Activated naive CD4-positive, alpha-beta T cell treated with anti-CD3 and anti-CD28 coated beads for 36 hours (primary cell): ENCODE measurements at places on chromosomes 11 and 22. TPM values are rescaled to one million over a fixed set of nuclear protein-coding genes. Genes with fewer than 3 reads are reported as not detected.
A peak's percentile ranks its signal among the peaks of the same experiment; 100 is the strongest.

Gene ANO5
- not detected for total RNA-seq

Gene WBP2NL
- 0.74 TPM for total RNA-seq

Gene SMTNL1
- not detected for total RNA-seq

Gene ACTN3
- total RNA-seq = 0.07 TPM

Gene C11orf42
- not detected for total RNA-seq

Gene SEPTIN5
- 0.81 TPM for total RNA-seq

DNA sequence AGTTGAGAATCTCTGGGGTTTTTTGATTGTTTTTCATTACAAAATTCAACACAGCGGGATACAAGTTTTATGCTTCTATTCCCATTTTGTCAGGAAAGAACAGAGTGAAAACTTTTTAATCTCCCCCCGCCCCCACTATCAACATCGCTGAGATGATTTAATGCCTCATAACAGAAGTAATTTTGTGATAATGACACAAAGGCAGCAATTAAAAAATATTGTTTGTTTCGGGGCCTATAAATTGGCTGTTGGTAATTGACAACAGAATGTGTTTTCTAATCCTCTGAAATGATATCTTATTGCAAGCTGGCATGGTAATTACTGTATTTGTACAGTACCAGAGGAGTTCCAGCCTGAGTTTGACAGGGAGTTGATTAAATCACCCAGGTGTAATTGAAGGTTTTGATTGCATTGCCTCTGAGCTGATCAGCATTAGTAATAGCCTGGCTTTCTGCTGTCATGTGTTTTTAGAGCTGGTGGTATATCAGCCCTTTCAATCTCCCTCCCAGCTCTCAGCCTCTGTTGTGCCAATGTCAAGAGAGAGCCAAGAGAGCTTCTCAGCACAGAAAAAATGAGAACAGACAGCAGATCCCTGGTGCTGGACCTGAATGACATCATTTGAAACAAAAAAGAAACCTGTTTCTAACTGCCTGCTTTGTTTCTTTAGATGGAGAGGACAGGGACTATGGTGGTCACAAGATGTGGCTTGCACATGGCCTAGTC is 265.1 kb downstream of the FAM76B start:
- no peaks in the 10 kb centered on the region for H3K4me1 ChIP-seq
- H3K4me3 ChIP-seq = no peak overlapping the region
- H3K27ac ChIP-seq = no peak overlapping the region
- no peaks in the 10 kb centered on the region for H3K27me3 ChIP-seq
- DNase-seq = no peak

DNA sequence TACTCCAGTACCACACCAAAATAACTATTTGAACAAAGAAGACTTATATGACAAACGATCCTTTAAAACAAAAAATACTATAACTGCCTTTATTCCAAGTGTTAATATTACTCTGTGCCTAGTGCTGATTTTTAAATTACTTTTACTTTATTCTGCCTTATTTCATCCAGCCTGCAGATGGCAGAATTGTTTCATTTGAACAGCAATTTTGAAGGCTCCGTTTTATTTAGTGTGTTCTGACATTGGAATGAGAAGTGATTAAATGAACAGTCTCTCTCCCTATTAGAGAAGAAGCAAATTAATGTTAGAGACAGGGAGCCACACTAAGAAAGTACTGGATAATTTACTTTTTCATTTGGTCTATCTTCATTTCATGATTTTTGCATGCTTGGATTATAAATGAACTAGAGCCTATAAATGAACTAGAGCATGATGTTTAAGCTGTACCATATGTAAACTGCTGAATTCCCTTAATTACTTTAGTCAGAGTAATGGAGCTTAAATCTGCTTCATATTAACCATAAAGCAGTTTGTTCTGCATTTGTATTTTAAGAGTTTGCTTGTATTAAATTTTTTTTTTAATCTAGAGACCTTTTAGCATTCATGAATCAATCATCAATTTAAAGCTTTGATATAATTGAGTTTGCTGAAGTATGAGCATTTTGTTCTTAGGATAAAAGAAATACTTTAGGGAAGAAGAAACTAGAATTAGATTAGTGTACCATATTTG is 9.8 kb downstream of the PDHX start:
- no peak overlapping the region for H3K4me3 ChIP-seq
- H3K36me3 ChIP-seq = no peaks in the 10 kb centered on the region
- peaks cover 17% of the 10 kb centered on the region for H3K4me1 ChIP-seq
- H3K27me3 ChIP-seq = no peaks in the 10 kb centered on the region
- no peak overlapping the region for H3K27ac ChIP-seq

DNA sequence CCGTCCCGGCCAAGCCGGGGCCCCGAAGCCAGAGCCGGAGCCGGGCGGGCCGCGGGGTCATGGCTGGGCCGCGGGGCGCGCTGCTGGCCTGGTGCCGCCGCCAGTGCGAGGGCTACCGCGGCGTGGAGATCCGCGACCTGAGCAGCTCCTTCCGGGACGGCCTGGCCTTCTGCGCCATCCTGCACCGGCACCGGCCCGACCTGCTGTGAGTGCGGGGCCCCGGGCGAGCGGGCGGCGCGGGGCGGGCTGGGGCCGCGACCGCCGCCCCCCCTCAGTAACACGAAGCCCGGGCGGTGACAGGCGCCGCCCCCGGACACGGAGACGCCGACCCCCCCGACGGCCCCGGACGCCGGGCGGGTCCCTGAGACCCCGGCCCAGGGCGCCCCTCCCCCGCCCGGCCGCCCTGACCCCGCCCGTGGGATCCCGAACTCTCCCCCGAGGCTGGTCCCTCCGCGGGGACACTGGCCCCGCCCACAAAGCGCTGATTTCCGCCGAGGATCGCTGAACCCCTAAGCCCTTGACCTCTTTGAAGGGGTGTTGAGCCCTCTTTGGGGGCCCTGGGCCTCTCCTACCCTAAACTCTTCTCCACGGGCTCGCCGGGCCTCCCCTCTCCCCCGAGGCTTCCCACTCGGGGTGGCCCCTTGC is 389 bp downstream of the MICALL1 start:
- H3K4me1 ChIP-seq = peaks cover 33% of the 10 kb centered on the region
- no peaks in the 10 kb centered on the region for H3K27me3 ChIP-seq
- DNase-seq = peak; percentile 42
- no peak overlapping the region for H3K27ac ChIP-seq

GRCh38 chr11:20452585-20452984 is 65.1 kb downstream of the PRMT3 start:
- no peak overlapping the region for H3K4me3 ChIP-seq
- H3K4me1 ChIP-seq = peaks cover 2% of the 10 kb centered on the region
- DNase-seq = no peak
- no peaks in the 10 kb centered on the region for H3K27me3 ChIP-seq
- no peak overlapping the region for H3K27ac ChIP-seq

DNA sequence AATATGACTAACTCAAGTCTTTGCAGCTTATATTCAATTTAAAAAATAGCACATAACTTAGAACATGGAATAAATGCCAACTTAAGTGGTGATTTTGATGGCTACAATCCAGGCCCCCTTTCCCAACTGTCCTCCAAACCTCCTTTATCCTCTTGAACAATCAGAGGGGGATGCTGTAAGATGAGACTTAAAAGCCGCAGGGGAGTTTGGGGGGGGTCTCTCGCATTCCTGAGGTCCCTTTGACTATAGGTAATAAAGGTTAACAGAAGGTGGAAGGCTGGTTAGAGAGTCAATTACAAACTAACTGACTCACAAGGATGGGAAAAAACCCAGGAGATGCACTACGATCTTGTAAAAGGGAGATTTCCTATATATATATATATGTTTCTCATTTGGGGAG is 101.8 kb downstream of the KIRREL3 start:
- peaks cover 8% of the 10 kb centered on the region for H3K27me3 ChIP-seq
- no peak overlapping the region for H3K27ac ChIP-seq
- no peaks in the 10 kb centered on the region for H3K36me3 ChIP-seq
- no peaks in the 10 kb centered on the region for H3K4me1 ChIP-seq

DNA sequence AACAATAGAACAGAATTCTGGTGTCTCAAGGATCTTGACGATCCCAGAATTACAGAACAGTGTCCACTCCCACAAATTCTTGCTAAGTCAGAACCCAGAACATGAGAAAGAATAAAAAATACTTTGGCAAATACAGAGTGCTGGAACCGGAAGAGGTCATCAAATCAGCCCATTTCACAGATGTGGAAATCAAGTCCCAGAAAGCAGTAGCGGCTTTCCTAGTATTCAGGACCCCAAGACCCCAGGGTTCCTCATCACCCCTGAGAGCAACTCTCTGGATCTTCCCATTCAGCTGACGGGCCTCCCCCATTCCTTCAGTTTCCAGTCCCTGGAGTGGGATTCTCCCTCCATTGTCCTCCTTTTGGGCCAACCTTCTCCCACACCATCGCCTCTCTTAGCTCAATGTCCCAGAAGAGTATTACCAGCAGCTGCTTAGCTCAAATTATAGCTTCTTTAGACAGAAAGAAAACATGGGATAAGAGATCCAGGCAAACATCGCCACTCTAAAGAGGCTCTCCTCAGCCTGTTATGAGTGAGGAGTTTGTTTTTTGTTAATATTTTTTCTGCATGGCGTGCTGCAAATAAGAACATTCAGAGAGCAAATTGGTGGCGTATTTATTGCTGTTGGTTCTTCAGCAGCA is 268.3 kb downstream of the MN1 start:
- no peak overlapping the region for H3K27ac ChIP-seq
- H3K4me1 ChIP-seq = no peaks in the 10 kb centered on the region
- H3K27me3 ChIP-seq = peaks cover 3% of the 10 kb centered on the region

DNA sequence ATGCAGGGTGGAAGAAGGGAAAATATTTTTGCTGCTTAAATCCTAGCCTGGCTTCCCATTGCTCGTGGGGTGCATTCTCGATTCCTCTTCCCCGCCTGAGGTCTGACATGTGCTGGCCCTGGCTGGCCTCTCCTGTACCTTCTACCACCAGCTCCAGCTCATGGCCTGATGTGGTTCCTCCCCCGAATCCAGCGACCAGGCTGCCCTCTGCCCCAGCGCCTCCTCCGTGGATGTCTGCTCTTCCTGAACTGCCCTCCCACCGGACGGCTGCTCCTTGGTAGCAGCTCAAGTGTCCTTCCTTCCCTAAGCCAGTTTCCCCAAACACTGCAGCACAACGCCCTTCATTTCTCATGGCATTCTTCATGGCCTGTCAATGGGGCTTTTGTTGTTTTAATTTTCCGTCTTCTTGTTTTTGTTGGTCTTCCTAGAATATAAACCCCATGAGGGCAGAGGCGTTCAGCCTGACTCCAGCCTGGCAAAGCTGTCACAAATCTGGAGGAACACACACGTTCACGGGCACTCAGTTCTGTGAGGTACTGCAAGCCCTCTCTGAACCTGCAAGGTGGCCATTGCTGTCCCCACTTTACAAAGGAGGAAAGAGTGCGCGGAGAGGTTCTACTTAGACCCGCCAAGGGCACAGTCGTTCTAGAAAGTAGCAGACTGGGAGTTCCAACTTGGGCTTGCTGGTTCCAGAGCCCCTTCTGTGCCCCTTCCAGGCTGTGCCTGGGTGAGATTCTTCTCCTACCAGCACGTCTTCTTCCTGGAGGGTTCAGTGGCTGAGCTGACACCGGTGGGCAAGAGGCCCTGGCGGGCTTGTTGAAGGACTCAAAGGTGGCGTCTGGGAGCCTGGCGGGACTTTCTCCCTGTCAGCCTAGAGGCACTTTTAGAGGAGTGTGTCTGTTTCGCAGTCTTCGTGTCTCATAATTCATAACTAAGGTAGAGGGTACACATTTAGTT is 953 bp upstream of the LRP5 start:
- no peak overlapping the region for H3K27ac ChIP-seq
- H3K27me3 ChIP-seq = no peaks in the 10 kb centered on the region
- DNase-seq = no peak

DNA sequence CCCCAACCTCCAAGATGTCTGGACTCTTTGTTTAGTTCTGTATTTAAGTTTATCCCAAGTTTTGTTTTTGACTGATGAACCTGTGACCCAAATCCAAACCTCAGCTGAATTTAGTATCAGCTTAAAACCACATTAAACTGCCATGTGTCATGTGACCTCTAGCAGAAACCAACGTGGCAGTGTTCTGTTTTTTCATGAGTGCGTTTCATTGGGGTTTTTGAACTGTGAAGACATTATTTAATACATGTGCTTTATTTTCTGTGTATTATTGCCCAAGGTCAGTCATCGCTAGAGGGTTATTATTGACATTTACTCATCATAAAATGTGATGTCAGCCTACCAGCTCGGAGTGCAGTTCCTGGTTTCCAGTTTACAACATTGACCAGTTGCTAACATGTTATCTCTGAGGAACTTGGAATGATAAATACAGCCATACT is 1.8 kb downstream of the TLCD5 start:
- no peak for DNase-seq
- H3K27me3 ChIP-seq = peaks cover 52% of the 10 kb centered on the region
- H3K27ac ChIP-seq = no peak overlapping the region
- no peak overlapping the region for H3K4me3 ChIP-seq
- H3K36me3 ChIP-seq = no peaks in the 10 kb centered on the region
